NB4 (cell line): ENCODE measurements at places on chromosomes 7 and 10.
A peak's percentile ranks its signal among the peaks of the same experiment; 100 is the strongest.

DNA sequence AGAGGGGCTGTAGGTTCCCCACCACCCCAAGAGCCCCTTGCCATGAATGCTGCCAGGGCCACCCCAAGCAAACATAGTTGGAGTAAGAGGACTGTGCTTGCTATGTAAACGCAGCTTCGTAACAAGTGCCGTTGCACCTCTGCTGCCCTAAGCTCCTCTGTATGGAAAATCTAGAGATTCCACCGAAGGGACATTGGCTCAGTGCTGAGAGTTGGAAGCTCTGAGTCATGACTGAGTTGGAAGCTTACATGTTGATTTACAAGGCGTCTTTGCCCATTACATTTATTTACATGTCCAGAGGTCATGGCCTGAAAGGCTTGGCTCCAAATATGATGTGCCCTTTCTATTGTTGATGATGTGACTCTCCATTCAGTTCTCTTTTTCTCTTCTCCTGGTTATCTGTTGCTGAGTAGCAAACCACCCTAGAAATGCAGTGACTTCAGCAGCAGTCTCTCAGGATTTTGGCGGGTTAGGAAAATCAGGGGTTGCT is 233.1 kb upstream of the TCF7L2 start:
- DNase-seq: no peak

- DNase-seq: no peak
Observed at GRCh38 chr7:102106625-102107024, 180.0 kb upstream of the SH2B2 start.

- DNase-seq: no peak
Observed at GRCh38 chr7:47577321-47577919, 4.5 kb downstream of the TNS3 start.

DNA sequence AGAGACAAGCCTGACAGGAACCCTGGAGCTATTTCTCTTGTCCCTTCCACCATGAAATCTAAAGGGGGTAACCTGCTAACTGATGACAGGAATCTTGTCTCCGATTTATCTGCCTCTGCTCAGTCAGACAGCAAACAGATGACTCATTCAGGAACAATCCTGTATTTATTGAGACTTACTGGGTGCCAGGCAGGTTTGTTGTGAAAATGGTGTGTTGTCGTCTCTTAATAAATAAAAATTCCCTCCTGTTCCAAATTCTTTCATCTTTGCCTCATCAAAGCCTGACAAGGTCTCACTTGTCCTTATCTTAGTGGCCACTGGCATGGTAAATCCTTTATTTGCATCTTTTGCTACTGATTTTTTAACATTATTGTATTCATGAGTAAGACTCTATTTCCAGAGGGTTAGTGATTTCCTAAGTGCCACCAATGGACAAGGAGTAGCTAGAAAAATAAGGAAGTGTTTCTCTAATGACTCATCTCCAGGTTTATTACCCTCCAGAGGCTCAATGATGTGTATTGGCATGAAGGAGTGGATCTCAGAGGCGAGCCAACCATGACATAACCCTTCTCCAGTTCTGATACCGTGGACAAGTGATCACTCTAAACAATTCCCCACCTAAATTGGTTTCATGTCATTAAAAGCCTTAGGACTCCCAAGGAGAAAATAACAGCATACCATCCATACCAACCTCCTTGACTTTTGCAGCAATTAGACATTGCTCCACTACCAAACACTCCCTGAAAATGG is 724.0 kb downstream of the GRID1 start:
- DNase-seq: peak; percentile 71

DNA sequence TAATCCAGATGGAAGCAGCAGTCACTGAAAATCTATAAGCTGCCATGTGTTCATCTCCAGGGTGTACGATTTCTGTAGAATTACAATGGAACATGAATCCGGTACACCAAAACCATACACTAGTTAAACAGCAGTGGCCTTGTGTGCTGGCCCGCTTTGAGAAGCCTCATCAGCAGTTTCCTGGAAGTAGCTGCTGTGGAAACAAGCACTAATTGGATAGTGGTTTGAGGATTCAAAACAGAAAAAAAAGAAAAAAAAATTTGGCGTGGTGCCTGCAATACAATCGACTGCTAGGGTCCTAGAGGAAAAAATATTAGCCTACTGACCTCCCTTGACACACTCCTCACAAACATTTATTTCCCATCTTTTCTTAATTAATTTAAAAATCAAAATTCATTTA is 545.9 kb downstream of the SORCS1 start:
- no peak for DNase-seq

GRCh38 chr7:110762546-110763225 is 328.2 kb upstream of the LRRN3 start:
- no peak for DNase-seq

- DNase-seq: peak; percentile 51
Observed at GRCh38 chr10:24617771-24618396, 105.8 kb downstream of the ARHGAP21 start.

DNA sequence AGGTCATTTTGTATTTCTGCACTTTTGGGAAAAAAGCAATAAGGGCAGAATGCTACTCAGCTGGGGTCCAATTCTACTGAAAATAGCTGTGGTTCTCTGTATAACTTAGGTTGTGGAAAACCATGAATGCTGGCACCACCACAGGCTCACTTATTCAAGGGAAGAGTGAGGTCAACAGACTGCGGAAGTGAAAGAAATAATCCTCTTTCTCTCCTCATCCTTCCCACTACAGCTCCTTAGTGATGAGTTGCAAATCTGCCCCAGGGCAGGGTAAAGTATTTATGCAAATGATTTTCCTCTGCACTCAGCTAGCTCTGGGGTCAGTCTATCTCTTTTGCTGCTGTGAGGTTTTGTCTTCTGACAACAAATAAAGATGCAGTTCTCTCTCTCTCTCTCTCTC is 74.1 kb upstream of the PTPRZ1 start:
- DNase-seq: no peak

DNA sequence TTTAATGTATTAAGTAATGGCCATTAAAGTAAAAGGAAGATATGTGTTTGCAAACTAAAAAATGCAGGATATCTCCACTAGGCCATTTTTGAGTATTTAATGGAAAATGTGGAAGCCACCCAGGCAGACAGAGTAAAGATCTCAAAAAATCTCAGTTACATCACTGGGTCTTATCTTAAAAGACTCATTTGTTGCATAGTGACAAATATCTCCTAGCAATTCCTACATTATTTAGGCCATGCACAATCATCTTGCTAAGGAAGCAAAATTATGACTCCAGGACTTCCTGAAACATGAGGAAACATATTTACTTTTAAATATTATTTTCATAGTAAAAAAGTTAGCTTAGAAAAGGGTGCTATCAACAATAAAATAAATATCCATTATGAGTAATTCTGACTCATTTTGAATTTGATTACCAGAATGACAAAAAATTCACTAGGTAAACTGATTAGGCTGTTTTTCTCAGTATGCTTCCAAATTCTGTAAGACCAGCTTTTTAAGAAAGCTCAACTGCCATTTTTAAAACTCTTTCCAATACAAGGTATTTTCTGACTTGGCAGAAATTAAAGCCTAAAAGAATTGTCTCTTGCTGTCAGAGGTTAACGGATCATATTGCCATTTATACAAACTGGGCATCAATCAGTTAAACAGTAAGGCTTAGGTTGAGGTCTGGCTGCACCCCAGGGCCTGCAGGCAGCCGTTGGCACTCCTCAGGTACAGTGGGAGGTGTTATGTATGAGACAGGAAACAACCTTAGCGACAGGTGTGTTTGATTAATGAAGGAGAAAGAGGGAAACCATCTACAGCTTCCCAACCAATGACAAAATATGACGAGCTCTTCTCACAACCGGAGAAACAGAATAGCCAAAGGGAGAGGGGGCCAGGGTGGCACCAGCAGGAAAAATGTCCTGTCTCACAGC is 31.8 kb downstream of the PCLO start:
- DNase-seq: no peak

DNA sequence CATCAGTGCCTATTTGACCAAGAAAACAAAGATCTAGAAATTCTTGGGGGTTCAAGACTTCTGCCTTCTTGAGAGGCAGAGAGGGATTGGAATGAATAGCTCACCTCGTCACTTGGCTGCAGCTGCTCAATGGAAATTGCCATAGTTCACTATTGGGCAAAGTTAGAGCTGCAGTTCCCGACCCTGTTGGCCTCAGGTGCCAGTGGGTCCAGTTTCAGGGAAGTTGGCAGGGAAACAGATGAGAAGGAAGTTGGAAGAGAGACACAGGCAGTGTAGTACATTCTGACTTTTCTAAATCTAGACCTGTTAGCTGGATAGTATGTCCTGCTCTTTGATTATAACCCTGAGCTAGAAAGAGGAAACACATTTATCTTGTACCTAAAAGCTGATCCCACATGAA is 19.1 kb downstream of the A1CF start:
- no peak for DNase-seq

GRCh38 chr10:133308421-133309099 is at the start of the genes TUBGCP2 and ZNF511:
TSS of gene TUBGCP2 (minus strand) at chr10:133308872. CDS start at chr10:133302941, 5,931 bp downstream.
TSS of gene ZNF511 (plus strand) at chr10:133308914. CDS start at chr10:133308944, 30 bp downstream.
- peak; percentile 90 for DNase-seq

GRCh38 chr10:48199580-48200377 is 74.7 kb downstream of the FRMPD2 start:
- peak; percentile 97 for DNase-seq

GRCh38 chr10:82628373-82628772 is 753.4 kb downstream of the NRG3 start:
- no peak for DNase-seq

- no peak for DNase-seq
Observed at GRCh38 chr7:155262031-155262430, 35.6 kb upstream of the INSIG1 start.

DNA sequence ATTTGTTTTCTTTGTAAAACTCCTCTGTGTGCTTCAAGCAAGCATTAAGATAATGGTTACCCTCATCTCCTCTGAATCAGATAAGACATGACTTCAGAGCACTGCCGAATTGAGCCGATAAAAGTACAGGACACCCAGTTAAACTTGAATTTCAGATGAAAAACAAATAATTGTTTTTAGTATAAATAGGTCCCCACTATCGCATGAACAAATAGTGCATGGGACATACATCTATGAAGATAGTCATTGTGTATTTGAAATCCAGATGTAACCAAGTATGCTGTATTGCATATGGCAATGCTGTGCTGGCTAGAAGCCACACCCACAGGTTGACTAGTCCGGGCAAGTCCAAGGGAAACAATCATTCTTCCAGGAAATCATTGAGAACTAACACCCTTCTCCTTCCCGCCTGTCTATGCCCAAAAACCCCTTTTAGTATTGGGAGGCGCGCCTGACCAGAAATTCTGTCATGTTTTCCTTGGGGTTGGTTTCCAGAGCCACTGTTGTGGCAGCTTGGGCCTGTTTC is 12.6 kb upstream of the FGFR2 start:
- no peak for DNase-seq

DNA sequence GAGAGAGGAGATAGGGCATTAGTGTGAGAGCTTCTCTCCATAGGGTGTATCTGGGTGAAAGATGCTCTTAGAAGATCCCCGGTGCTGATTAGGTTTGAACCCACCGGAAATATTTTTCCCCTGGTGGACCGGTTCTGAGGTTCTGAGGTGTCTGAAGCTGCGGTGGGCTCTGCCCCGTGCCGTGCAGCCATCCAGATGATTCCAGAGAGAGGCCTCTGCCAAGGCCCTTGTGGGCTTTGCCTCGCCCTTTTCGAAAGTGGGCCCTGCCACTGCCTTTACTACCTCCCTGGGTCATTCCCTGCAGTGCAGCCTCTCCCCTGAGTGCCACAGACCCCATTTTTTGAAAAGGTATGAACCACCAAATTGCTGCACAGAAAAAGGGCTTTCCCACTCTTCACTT is 2.8 kb downstream of the GIMAP8 start:
- no peak for DNase-seq

DNA sequence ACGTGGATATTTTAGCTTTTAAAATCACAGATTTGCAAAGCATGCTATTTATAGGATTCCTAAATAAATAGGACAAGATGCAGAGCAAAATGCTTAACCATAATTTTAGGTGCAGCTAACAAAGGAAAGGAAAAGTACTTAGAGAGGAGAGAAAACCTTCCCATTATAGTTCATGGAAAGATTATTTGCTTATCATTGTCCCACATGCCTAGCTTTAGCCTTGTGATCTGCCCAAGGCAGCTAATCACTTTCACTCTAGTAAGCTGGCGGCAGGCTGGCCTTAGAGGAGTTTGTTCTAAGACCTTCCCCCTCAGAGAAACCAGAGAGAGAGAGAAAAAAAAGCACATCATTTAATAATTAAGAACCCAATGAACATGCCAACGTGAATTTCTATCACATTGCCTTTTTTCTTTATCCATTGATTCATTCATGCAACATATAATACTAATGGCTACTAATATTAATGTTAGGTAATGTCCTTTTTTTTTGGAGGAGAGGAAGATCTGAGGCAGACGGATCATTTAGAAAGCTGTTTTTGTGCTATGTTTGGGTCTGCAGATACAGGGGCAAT is 274.6 kb downstream of the ARL4A start:
- no peak for DNase-seq

- DNase-seq: peak; percentile 57
Observed at GRCh38 chr7:66076462-66077329, 1.1 kb downstream of the ASL start.

- DNase-seq: no peak
Observed at GRCh38 chr7:92150450-92151017, 16.3 kb upstream of the CYP51A1 start.

DNA sequence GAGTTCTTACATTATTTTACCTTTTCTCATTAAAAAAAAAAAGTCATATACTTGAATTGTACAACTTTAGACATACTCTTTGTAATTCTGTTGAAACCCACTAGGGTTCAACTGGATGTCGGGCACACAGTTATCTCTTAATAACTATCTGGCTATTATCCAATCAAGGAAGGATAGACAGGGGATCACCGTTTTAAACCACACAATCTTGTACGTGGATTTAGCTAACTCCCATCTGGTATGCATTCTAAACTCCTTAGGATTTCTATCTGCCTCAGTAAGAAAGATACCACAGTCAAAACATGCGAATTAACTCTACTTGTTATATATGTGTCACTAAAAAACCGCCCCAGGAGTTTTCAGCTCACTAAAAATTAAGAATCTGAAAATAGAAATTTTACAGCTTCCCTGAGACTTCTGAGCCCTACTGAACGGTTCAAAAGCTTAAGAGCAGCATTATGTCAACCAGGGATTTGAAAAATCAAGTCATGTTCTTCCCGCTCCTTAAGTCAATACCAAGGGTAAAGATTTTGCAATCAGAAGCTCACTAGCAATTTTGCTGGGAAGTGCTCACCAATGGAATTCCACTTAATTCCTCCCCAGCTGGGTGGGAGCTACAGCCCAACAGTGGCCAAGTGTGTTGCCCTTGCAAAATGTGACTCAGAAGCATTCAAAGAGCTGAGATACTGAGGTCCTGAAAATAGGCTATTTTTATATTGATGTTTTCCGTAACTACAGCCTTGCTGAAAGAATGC is 267.0 kb downstream of the FRMD4A start:
- no peak for DNase-seq

DNA sequence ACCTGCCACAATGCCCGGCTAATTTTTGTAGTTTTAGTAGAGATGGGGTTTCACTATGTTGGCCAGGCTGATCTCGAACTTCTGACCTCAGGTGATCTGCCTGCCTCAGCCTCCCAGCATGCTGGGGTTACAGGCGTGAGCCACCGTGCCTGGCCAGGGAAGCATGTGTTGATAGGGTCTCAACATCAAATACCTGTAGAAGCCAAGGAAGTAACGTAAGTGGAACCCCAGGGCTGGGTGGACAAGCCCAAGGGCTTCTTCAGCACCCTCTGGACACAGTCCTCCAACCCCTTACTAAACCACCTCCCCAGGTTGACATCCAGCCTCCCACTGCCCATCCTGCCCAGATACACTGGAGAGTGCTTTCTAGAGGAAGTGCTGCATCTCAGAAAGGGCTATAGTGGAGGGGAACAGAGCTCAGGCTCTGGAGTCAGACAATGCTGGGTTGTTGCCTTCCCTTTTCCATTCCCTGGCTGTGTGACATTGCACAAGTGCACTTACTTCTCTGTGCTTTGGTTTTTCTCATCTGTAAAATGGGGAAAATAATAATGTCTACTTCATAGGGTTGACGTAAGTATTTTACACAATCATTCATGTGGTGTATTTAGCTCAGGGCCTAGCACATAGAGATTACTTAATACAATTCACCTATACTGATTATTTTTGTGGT is 73.9 kb upstream of the KAT6B start:
- DNase-seq: peak; percentile 32
